ENCODE measurements at places on chromosomes 4 and X.

GRCh38 chrX:110081740-110082139, 78.8 kb downstream of the TMEM164 start:
- DNase-seq = peak; percentile 52

GRCh38 chr4:4593596-4594284, 51.9 kb upstream of the STX18 start:
- peak; percentile 58 for DNase-seq

GRCh38 chr4:188975271-188975670, 836.0 kb downstream of the TRIML1 start:
- no peak for DNase-seq

DNA sequence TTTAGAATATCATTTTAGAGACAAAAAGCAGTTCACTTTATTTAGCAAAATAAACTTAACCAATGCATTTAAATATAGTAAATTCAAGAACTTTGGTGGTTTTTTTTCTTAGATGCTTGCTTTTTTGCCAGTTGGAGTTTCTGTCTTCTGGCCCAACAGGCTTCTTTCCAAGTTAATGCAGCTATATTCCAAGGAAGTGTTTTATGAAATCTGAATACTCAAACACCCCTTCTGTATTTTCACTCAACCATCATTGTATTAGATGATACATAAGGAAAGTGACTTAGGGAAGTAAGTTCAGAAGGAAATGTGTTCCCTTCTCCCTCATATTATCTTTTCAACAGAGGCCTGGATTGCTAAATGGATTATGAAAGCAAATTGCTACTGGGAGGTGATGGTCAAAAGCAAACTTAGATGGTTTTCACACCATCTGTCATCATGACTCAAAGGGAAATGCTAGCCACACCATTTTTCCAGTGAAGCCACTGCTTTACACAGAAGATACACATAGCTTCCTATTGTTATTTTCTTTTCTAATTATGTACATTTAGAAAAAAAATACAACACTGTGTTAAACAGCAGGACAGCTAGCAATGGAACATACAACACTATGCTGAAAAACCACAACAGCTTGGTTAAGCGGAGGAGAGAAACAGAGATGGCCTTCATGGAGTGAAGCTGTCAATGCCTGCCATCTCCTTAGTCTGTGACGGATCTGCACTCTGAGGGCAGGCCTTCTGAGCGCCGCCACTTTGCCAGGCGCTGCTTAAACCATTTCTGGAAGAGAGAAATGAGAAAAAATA, 32.9 kb downstream of the HOPX start:
- peak; percentile 9 for DNase-seq

DNA sequence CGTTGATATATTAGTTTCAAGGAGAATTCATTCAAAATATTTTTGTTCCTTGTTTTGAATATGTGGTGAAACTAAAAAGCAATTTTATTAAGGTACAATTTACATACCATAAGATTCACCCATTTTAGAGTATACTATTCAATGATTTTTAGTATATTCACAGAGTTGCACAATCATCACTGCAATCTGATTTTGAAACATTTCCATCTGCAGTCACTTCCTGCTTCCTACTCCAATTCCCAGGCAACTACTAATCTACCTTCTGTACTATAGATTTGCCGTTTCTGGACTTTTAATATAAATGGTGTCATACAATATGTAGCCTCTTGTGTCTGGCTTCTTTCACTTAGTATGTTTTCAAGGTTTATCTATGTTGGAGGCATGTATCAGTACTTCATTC, 71.3 kb downstream of the SLC9A7 start:
- no peak for DNase-seq

- no peak for DNase-seq
Measured at GRCh38 chrX:115892056-115892708, 278.4 kb upstream of the AGTR2 start.

- no peak for DNase-seq
Measured at GRCh38 chr4:97759785-97760184, 383.5 kb downstream of the STPG2 start.

- no peak for DNase-seq
Measured at GRCh38 chrX:122813876-122814275, 370.2 kb upstream of the GRIA3 start.
